Fibroblast of the aortic adventitia (primary cell): ENCODE measurements at places on chromosomes 5 and 9. TPM values are rescaled to one million over a fixed set of nuclear protein-coding genes. Genes with fewer than 3 reads are reported as not detected.

The TRIM23 gene
- 16.6 and 21.8 TPM in 2 replicates for total RNA-seq

The FAM221B gene
- total RNA-seq = not detected in 2 replicates

The TTC1 gene
- 43.4 and 56.4 TPM in 2 replicates for total RNA-seq

The PLAC8L1 gene
- 0.98 TPM in 1 of 2 replicates, not detected in the other for total RNA-seq

The SQSTM1 gene
- 596 and 1,869 TPM in 2 replicates for total RNA-seq

The LECT2 gene
- total RNA-seq = not detected in 2 replicates

The MYOZ3 gene
- total RNA-seq = 0.16 and 0.72 TPM in 2 replicates

The OR1Q1 gene
- total RNA-seq = 0.81 TPM in 1 of 2 replicates, not detected in the other

The EPB41L4B gene
- total RNA-seq = 0.08 and 1.8 TPM in 2 replicates

The LRRTM2 gene
- 0.33 and 3.6 TPM in 2 replicates for total RNA-seq

The DCAF10 gene
- total RNA-seq = 24.5 and 46.1 TPM in 2 replicates

The FOXD1 gene
- 0.74 and 4.2 TPM in 2 replicates for total RNA-seq

The MELK gene
- 2.9 and 44.4 TPM in 2 replicates for total RNA-seq

The SLC35A4 gene
- 17.0 and 28.0 TPM in 2 replicates for total RNA-seq

The IFNW1 gene
- not detected in 2 replicates for total RNA-seq

The AOPEP gene
- 39.7 and 82.3 TPM in 2 replicates for total RNA-seq

The TMEM174 gene
- not detected in 2 replicates for total RNA-seq

The WHRN gene
- total RNA-seq = 2.1 and 3.5 TPM in 2 replicates

The SCAMP1 gene
- total RNA-seq = 29.9 and 56.3 TPM in 2 replicates

The SOHLH1 gene
- not detected in 2 replicates for total RNA-seq

The FOXD4L3 gene
- 0.09 TPM in 1 of 2 replicates, not detected in the other for total RNA-seq

The DHX29 gene
- 36.7 and 53.4 TPM in 2 replicates for total RNA-seq

The TMED9 gene
- 40.9 and 90.7 TPM in 2 replicates for total RNA-seq

The C9orf50 gene
- 0.98 TPM in 1 of 2 replicates, not detected in the other for total RNA-seq

The C9orf153 gene
- 0.41 and 0.45 TPM in 2 replicates for total RNA-seq

The SLC34A1 gene
- not detected in 2 replicates for total RNA-seq
